Iris pigment epithelial cell (primary cell): ENCODE measurements at places on chromosomes 16 and 17.
A peak's percentile ranks its signal among the peaks of the same experiment; 100 is the strongest.

- DNase-seq: no peak
Observed at GRCh38 chr16:85457366-85457765, 155.8 kb upstream of the GSE1 start.

GRCh38 chr17:68559316-68559715 is 41.9 kb downstream of the FAM20A start:
- no peak for DNase-seq

DNA sequence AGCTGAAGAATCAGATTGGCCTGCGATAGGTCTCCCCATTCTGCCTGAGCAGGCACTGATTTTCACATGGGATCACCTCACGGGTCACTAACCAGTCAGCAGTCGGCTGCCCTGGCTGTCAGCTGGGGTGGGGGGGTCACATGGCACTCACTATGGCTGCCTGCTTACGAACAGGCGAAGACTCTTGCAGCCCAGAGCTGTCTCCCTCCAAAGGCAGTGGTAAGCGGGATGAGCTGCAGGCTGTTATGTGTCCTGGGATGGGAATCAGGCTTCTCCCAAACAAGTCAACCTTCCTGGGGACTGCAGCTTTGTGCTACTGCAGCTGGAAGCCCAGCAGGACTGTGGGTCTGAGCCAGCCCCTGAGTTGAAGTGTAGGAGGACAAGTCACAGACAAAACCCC is 29.0 kb upstream of the ADORA2B start:
- no peak for DNase-seq

DNA sequence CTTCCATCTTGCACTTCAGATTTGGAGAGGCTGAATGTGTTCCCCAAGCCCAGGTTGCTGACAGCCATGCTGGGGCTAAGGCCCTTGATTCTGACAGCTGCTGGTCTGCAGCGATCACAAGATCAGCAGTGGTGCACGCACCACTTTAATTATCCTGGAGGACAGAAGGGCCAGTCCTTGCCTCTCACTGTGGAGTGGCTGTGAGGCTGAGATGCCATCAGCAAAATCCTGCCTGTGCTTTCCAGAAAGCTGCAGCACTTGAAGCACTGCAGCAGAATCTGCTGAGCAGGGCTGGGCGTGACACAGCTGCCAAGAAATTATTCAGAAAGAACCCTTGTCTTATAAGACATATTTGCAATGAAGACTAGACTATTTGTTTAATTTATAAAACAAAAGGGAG is 37.1 kb downstream of the NUP93 start:
- DNase-seq: no peak

DNA sequence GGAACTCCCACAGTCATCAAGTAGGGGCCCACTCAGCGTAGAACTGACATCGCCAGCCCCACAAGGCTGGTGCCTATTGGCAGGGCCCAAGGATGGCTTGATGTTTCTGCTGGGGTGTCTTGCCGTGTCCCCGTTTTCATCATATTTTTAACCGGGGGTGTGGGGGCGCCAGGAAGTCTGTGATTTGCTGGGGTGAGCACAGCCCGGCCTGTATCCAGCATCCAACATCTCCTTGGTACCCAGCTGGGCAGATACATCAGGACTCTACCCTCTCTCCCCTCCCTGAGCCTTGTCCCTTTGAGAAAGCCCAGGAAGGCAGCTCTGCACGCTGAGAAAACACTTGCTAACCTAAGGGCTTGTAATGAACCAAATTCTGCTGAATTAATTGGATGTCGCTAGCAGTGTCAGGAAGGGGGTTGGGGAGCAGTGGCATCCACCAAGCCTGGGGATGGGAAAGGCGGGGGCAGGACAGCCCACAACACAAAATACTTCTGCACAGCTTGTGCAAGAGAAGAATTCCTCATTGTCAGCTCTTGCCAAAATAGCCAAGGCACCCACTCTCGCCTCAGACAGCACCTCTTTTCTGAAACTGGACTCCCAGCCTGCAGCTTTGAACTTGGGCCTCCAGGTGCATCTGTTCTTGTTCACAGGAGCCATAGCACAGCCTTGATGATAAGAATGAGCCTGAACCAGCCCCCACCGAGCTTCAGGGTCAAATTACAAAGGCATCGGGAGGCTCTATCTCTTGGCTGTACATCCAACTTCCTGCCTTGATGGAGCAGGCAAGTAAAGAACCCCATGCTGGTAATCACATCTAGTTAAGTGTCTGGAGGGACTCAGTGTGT is 63.7 kb upstream of the LYRM9 start:
- DNase-seq: peak; percentile 52

- DNase-seq: no peak
Observed at GRCh38 chr16:58046936-58047335, 21.4 kb downstream of the MMP15 start.

GRCh38 chr17:63983320-63983719 is 10.6 kb upstream of the SCN4A start:
- no peak for DNase-seq

DNA sequence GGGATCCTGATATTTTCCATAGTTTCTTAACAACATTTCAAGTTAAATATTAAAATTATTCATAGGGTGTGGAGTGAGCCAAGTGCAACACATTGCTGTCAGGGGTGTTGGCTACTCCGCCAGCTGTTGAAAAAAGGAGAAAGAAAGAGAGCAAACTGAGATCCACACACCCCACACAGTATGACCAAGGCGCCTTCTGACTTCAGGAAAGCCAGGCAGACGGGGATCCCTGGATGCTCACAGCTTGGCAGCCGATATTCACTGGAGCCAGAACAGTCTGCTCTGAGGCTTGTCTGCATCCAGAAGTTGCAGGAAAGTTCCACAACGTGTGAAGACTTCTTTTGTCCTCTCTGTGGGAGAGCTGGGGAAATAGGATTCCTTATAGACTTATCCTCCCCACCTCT is 9.3 kb downstream of the CHD9NB start:
- no peak for DNase-seq

DNA sequence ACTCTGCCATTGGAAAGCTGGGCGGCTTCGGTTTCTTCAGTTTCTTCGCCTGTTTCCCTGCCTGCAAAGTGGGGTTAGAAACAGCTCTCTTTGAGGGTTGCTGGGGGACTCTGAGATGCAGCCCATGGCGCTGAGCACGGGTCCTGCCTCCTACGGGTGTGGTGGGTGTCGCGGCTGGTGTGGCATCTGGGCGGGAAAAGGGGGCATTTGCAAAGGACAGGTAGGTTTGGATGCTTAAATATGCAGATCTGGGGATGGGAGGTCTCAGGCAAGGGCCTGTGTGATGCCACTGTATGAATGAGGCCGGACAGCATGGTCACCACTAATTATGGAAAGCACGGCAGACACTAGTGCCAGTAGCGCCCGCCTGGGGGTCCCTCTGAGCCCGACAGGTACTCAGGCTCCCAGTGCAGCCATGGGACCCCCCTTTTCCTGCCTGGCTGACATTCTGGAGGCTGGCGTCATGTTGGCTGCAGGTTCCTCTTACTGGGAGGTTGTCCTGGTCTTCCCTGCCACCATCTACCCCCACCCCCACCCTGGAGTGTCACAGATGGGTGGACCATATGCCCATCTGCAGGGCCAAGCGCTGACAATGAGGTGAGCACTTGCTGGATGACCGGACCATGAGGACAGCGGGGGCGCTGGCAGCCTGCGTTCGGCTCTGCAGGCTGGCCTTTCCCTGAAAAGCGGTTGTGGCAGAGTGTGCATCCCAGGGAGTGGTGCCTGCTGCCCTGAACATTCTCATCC is 237.7 kb downstream of the SEC14L1 start:
- DNase-seq: no peak

GRCh38 chr16:10156099-10156498 is 26.1 kb downstream of the GRIN2A start:
- DNase-seq: no peak

DNA sequence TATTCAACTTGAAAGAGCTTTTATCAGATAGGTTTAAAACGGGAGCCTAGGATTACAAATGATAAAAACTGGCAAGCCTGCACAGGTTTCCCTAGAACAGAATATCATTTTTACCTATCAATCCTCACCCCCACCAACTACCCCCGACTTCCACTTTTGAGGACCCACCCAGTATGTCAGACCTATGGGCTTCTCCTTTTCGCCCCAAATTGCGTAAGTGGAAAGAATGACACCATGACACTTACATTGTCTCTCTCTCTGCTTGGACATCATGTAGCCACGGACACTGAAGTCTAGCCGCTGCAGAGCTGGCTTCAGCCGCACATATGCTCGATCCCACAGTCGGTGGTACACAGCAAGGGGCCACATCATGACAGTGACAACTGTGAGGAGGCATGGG is 7.4 kb upstream of the PSMC3IP start:
- no peak for DNase-seq

- DNase-seq: peak; percentile 71
Observed at GRCh38 chr17:74430706-74431567, 951 bp upstream of the GPRC5C start.

DNA sequence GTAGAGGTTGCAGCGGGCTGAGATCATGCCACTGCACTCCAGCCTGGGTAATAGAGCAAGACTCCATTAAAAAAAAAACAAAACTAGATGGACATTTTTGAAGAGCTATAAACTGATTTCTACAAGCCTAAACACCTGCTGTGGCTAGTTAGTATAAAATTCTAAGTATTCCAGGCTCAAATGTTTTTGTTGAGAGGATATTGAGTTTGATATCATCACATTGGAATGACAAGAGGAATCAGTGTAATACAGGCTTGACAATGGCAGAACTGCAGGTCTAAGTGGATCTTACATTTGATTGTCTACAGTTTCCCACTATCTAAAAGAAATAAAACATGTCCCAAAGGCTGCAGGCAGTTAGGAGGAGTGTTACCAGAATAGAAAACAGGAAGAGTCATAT is 23.9 kb upstream of the DLX3 start:
- no peak for DNase-seq

GRCh38 chr16:4968879-4969483 is 10.9 kb downstream of the SEC14L5 start:
- no peak for DNase-seq

DNA sequence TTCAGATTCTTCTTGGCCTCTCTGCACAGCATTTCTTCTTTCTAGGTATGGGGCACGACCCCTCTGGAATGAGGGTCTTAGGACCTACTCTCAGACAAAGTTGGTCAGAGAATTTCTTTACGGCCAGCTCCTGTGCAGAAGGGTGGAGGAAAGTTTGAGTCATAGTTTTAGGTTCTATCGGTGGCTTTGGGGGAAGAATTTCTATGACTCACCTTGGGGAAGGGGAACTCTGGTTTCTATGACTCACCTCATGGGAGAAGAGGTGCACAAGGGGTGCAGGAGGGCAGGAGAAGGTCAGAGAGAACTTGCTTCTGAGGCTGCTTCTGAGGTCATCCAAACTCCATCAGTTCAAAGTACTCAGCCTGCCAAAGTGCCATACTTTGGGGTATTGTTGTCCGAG is 2.5 kb upstream of the ABCC12 start:
- peak; percentile 88 for DNase-seq

- no peak for DNase-seq
Observed at GRCh38 chr17:35645923-35646322, 58.8 kb downstream of the AP2B1 start.

DNA sequence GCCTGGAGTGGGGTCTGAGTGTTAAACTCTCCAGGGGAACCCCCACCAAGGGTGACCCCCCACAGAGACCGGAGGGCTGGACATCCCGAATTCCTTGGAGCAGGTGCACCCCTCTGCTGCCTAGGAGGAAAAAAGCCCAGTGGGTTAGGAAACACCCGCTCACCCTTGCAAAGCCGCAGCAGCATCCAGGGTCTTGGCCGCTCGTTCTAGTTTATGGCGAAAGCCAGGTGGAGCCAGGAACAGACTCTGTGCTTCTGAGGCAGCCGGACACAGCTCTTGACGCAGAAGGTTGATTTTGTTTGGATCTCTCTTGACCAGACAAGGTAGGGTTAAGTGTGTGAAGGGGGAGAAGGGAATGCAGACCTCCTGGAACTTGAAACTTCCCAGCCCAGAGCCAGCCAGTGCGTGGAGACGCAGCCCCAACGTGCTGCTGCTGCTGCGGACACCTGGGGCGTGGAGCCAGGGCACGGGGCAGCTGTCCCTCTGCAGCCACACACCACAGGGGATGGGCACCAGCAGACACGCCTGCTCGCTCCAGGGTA is 154.5 kb downstream of the LAT start:
- DNase-seq: peak; percentile 9

- DNase-seq: no peak
Observed at GRCh38 chr17:3502466-3502865, 26.7 kb downstream of the ASPA start.

- no peak for DNase-seq
Observed at GRCh38 chr17:37116671-37117185, 168.0 kb downstream of the AATF start.
